Activated CD4-positive, CD25-positive, alpha-beta regulatory T cell treated with anti-CD3 and anti-CD28 coated beads, Interleukin-2, amount 50 U/mL, for 16 hours (primary cell): ENCODE measurements at places on chromosomes 2 and 18.

GRCh38 chr2:174503161-174503809 lies 16.5 kb upstream of the GPR155 start:
- DNase-seq, result no peak

GRCh38 chr2:48695991-48696390 lies 59.5 kb downstream of the LHCGR start:
- no peak for DNase-seq

DNA sequence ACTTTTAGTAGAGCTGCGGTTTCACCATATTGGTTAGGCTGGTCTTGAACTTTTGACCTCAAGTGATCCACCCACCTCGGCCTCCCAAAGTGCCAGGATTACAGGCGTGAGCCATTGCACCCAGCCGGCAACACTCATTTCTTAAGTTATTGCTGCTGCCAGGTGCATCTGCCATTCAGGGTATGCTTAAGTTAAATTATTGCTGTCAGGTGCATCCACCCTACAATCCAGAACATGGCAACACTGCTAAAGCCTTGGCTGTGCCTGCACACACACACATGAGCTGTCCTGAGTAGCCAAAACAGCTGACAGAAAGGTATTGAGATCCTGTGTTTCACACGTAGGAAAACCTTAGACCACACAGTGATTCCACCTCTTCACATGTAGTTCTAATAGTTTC lies 148.2 kb downstream of the FAM161A start:
- no peak for DNase-seq

DNA sequence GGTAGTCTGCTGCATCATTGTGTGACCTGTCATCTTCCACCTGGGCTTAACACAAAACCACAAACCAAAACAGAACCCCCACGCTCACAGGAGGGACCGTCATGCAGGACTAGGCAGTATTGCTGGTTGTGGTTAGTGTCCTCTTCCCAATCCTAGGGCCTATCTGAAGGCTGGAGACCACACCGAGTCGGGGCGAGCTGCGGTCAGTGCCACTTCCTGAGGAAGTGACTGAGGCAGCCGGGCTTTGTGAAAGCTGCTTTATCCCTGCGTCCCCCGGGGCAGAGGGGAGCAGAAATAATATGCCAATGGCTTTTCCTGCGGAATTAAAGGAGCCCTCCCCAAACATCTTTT lies 22.9 kb downstream of the ZNF532 start:
- DNase-seq, result no peak

DNA sequence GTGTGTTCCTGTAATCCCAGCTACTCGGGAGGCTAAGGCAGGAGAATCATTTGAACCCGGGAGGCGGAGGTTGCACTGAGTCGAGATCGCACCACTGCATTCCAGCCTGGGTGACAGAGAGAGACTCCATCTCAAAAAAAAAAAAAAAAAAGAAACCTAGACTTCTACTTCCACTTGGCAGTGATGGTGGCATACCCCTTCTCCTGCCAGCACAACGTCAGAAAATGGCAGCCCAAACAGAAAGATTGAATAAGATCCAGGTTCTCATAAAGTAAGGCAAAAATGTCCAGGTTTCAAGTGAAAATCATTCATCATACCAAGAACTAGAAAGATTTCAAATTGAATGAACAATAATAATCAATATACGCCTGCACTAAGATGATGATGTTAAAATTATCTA lies 15.4 kb upstream of the ESPNL start:
- DNase-seq, result no peak

DNA sequence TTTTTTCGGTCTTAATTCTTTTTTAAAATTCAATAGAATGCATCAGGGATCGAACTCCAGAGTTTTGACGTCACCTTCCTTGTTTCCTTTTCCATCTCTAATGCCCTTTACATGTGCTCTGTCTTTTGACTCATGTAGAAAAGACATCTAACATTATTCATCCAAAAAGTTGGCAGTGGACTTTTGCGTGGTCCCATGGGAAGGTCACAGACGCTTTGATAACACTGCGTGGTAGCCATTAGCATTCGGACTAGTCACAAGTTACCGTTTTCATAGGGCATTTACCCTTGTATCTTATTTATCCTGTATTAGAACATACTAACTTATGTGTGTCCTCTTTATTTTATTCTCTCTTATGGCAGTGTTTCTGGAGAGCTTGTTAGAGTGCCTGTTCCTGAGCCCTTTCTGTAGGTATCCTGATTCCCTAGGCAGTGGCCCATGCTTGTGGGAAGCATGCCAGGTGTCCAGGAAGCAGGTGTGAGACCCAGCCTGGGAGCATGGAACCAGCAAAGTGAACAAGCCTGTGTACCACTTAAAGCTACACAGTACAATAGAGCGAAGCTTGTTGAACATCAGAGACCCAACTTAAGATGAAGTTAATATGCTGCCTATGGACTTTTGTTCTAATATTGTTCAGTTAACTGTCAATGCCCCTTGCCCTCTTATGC lies 73.6 kb upstream of the RBM44 start:
- no peak for DNase-seq

DNA sequence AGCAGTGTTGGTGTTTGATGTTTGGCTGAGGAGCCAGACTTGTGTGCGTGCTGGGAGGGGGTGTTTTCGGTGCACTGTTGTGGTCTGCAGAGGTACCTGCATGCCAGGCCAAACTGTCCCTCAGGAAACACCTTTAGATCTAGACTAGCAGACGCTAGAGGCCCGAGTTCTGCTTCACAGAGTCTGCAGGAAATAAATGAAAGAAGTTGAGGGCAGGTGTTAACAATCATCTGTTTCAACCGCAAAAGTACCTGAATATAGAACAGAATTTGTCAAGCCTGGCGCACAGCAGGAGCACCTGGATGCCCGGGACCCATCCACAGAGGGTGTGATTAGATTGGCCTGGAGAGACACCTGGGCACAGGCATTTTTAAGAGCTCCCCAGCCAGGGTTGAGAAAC lies 40.5 kb upstream of the REL start:
- DNase-seq, result no peak

GRCh38 chr2:175468431-175469098 lies 287.1 kb upstream of the ATP5MC3 start:
- DNase-seq, result no peak

GRCh38 chr18:45374878-45375630 lies 240.2 kb upstream of the SLC14A2 start:
- DNase-seq, result no peak

DNA sequence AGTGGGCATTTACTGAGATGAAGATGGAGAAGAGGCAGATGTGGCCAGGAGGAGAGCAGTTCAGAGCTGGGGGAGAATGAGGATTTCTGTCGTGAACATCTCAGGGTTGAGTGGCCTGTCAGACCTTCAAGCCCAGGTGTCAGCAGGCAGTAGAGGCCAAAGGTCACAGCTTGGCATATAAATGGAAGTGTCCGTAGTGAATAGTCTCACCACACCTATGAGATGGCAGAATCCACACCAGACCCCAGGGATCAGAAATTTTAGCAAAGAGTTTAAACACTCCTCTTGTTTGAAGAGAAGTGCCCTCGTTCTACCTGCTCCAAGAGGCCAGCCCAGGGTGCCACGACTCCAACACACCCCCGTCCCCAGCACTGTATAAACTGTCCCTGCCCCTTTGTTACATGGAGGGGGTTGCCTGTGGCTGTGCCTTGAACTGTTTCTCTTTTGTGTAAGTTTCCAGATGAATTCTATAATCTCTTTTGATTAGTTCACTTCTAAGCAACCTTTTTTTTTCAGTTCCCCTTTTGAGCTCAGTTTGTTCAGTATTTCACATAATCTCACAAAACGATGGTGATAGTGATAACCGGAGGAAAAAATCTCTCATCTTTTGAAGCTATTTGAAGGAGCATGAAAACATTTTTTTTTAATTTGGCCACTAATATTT lies 69.0 kb upstream of the TTC39C start:
- DNase-seq, result no peak

DNA sequence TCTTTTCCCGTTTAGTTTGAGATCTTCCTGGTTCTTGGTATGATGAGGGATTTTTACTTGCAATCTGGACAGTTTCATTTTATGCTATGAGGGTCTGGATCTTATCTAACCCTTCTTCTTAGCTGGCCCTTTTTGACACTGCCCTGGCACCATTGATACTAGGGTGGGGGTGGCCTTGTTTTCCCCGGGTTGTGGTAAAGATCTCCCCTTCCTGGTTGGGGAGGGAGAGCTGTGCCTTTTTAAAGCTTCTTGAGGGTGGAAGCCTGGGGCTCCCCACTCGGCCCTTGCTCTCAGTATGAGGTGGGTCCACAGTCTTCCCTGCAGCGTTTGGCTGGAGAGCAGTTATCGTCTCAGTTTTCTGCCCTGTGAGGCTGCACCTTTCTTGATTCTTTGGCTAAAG lies 66.1 kb downstream of the ASB1 start:
- DNase-seq, result no peak

DNA sequence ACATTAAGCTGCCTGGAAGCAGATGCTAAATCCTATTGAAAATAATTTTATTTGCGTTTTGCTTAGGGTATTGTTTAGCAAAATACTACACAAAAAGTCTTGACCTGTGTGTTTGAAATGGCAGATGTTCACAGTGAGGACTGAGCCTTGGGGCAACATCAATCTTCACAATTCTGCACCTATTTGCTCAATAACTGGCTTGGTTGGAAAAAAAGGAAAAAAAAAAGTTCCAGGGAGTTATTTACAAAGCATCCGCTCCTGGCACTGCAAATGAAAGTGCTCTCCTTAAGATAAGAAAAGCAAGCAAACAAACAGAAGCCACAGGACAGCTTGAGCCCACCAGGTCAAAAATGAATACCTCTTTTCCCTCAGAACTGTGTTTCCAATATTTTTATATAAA lies 77.7 kb downstream of the MAP2 start:
- DNase-seq, result no peak

- no peak for DNase-seq
Observed at GRCh38 chr2:157190151-157190550, 67.4 kb upstream of the GALNT5 start.
